Urinary bladder (tissue), 4 donors: ENCODE measurements at places on chromosomes 5 and 9. TPM values are rescaled to one million over a fixed set of nuclear protein-coding genes. Genes with fewer than 3 reads are reported as not detected.

The MEF2C gene
- polyA plus RNA-seq = 25.2 TPM

The N4BP3 gene
- polyA plus RNA-seq = 2.4 TPM

The RMRP gene
- not detected for polyA plus RNA-seq

The SLC9A3 gene
- 2.8 TPM for polyA plus RNA-seq

The SOX30 gene
- 0.33 TPM for polyA plus RNA-seq

The DAB2IP gene
- polyA plus RNA-seq = 42.3 TPM

The FOXD4L6 gene
- polyA plus RNA-seq = not detected

The RIGI gene
- polyA plus RNA-seq = 5.4 TPM

The KYAT1 gene
- 7.8 TPM for polyA plus RNA-seq

The LRRC14B gene
- not detected for polyA plus RNA-seq

The PRLR gene
- polyA plus RNA-seq = 0.98 TPM

The MYMK gene
- not detected for polyA plus RNA-seq

The ZNF462 gene
- 4.4 TPM for polyA plus RNA-seq

The EQTN gene
- polyA plus RNA-seq = 0.13 TPM

The CFAP90 gene
- 0.37 TPM for polyA plus RNA-seq

The TOR1B gene
- 26.4 TPM for polyA plus RNA-seq

The CNTLN gene
- polyA plus RNA-seq = 6.7 TPM

The CDKN2B gene
- 4.2 TPM for polyA plus RNA-seq

The PGM5 gene
- polyA plus RNA-seq = 491 TPM

The PCA3 gene
- polyA plus RNA-seq = 6.1 TPM

- DNase-seq = no peak
Observed at GRCh38 chr9:89961616-89962341, 357.0 kb downstream of the GADD45G start.

GRCh38 chr5:15711892-15712291 lies 211.9 kb downstream of the FBXL7 start:
- no peak for DNase-seq

DNA sequence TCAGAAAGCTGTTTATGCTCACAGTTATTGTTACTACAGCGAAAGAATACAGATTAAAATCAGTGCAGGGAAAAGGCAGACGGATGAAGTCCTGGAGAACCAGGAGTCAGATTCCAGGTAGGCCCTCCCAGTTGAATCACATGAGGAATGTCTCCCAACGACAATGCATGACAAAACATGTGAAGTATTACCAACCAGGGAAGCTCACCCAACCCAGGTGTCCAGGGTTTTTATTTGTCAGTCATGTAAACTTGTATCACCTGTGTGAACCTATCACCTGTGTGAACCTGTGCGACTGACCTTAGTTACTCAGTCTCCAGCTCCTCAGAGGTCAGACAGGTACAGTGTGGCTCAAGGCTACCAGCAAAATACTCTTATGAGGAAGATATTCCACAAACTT lies 63.9 kb downstream of the KIAA1958 start:
- no peak for DNase-seq

GRCh38 chr5:152262667-152263066 lies 142.4 kb downstream of the NMUR2 start:
- DNase-seq = no peak

- peak; percentile 37 for DNase-seq
Observed at GRCh38 chr5:36660397-36661049, 54.1 kb downstream of the SLC1A3 start.

GRCh38 chr5:121086671-121087070 lies 622.6 kb downstream of the PRR16 start:
- no peak for DNase-seq

DNA sequence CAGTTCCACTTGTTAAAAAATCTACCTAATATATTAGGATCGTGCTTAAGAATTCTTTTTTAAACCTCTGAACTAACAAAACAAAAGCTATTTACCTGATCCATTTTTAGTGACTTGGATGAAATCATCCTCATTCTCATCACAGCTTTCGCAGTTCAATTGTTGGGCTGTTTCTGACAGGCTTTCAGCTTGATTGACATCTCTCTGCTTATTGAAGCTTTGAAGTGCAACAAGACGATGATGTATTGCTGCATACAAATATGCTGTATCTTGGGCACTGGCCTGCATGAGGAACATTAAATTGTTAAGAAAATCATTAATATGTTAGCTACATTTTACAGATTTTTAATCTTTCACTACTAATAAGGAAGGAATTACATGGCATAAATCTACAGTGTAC lies 9.5 kb upstream of the NADK2 start:
- no peak for DNase-seq

DNA sequence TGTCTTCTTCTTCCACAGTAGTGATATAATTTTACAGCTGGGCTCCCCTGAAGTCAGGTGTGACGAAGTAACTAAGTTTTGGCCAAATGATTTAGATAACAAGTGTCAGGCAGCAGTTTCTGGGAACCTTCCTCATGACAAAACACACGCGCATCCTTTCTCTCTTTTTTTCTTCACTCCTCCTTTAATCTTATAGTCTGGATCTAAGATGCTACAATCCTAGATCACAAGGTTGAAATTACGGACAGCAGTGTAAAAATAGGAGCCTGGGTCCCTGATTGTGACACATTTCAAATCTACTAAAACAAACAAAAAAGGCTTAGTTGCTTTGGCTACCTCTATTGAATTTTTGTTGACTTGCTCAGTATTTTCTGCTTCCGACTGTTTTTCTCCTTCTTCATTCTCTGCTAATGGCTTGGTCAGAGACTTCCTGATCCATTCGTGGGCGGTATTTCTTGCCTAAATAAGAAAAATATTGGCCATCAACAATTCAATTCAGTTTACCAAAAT lies 36.1 kb downstream of the FAM114A2 start:
- no peak for DNase-seq

DNA sequence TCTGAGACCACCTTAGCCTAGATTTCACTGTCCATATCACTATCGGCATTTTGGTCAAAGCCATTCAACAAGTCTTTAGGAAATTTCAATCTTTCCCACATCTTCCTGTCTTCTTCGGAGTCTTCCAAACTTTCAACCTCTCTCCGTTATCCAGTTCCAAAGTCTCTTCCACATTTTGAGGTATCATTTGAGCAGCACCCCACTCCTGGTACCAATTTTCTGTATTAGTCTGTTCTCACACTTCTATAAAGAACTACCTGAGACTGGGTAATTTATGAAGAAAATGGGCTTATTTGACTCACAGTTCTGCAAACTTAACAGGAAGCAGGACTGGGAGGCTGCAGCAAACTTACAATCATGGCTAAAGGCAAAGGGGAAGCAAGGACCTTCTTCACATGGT lies 215.5 kb downstream of the CYLC2 start:
- no peak for DNase-seq

DNA sequence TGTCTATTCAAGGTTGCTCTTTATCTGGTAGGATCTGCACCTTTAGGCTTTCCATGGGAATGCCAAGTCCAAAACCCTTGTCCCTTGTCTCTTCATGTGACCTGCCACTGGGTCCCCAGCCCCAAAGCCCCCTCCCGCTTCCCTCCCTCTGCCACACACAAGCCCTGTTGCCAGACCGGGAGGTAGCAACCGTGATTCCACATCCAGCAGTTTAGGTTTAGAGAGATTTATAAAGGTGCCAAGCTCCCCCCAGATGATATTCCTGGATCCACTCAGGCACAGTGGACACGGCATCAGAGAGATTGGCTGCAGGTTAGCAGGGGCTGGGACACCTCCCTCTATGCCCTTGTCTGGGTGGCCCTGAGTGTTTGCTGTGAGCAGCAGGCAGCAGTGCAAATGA lies 504.7 kb downstream of the CCDC171 start:
- DNase-seq = no peak

- no peak for DNase-seq
Observed at GRCh38 chr9:100437860-100438805, 11.2 kb downstream of the MSANTD3 start.

- DNase-seq = no peak
Observed at GRCh38 chr5:81750308-81751008, 439 bp downstream of the SSBP2 start.

DNA sequence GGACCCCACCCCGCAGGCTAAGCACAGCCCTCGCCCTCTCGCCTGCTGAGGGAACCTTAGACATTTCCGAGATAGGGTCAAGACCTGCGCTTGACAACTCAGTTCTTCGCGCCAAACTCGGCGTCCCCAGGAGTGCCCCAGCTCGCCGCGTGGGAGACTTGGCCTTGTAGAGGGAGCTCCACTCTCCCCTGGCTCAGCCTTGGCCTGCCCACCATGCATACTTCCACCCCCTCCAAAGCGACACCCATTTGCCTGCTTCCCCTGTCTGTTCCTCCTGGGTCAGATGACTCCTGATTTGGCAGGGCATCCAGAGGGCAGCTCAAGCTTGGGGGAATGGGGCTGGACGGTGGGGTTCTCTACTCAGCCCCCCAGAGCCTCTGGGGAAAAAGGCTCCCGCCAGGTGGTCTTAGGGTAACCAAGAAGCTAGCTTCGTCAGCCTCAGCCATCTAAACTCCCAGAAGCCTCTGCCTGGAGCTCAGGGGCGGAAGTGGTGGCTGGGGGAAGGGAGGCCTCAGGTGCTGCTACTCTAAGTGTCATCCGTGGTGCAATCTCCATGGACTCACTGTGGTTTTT lies 560 bp downstream of the DOCK2 start:
- no peak for DNase-seq

DNA sequence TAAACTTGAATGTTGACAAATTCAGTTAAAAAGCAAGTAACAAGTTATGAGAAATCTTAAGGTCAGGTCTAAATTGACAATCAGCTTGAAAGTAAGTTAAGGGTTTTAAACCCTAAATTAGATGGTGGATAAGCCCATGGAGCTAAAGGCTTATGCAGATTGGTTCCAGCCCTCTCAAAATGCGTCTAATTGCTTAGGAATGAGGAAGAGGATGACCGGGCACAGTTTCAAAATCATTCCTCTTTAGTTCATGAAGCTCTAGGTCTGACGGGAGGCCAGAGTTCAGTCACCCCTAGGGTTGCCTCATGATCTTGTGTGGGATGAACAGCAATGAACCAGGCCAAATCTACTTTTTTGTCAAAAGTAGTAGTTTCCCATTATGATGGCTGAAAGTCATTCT lies 75.4 kb downstream of the SLC38A9 start:
- DNase-seq = no peak

DNA sequence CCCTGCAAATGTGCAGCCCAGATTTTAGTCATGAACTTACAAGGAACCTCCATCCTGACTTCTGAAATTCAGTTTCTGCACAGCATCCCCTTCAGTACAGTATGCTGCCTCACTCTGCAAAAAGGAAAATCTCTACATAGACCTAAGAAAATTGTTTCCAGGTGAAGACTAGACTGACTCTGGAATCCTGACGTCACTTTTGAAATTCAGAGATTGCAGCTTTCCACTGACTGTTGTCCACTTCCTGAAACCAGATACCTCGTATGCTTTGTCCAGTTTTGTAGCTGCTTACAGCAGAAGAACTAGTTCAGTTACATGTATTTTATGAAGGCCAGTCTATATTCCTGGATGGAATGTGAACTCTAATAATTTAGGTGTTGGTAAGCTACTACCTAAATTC lies 629.3 kb upstream of the ST8SIA4 start:
- no peak for DNase-seq

GRCh38 chr5:37640088-37640487 lies 199.8 kb downstream of the GDNF start:
- no peak for DNase-seq

DNA sequence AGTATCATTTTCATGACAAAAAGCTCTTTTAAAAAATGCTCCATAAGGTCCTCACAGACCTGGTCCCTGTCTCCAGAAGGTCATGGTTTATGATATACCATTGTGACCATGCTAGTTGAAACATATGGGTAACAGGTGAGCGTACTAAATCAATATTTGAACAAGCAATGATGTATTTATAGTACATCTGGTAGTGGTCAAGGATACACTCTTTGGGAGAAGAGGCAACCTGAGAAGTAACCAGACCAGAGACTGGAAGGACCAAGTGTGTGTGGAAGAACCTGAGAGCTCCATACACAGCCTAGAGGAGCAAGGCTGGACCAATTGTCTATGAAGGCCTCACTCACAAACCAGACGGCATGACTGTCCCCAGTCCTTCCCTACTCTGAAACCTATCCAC lies 55.1 kb downstream of the LHFPL2 start:
- no peak for DNase-seq

- no peak for DNase-seq
Observed at GRCh38 chr5:134510970-134511795, 14.3 kb upstream of the JADE2 start.

- DNase-seq = no peak
Observed at GRCh38 chr9:7970681-7971330, 171.2 kb upstream of the DMAC1 start.

- DNase-seq = no peak
Observed at GRCh38 chr5:84381502-84382362, 2.9 kb downstream of the EDIL3 start.

GRCh38 chr5:98365126-98365525 lies 408.3 kb upstream of the RGMB start:
- no peak for DNase-seq

DNA sequence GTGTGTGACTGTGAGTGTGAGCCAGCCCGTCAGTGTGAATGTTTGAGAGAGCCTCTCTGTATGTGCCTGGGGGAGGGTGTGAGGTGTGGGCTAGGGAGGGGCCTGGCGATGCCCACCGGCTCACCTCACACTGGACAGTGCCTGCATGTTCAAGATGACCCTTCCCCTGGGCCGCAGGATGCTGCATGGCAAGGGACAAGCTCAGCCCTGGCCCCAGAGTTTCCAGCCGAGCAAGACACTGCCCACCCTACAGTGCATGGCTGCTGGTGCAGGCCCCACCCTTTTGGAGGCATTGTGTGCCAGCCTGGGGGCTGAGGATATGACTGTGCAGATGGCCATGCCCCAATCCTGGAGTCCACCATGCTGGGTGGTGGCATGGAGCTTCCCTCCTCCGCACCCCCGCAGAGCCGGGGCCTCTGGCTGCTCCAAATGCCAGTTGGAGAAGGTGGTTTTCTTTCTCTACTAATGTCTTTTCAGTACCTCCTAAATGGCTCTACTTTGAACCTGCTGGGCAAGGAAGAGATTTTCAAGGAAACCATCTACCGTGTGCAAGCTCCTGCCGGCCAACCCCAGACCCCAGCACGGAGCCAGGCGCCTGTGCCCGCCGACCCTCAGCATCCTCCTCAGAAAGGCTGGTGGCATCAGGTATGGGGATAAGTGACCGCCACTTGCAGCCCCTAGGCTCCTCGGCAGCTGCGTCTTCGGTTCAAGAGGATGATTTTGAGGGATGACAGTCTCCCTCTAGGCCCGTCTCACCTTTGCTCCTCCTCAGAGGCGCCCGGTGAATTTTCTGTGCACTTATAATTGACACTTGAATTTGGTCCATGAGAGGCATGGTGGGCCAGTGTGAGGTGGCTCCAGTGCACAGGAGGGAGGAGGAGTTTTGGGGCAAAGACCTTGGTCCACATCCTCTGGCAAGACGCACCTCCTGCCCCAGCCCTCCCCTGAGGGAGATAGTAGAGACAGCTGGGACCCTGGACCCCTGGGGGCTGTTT lies 27.7 kb downstream of the FGD3 start:
- DNase-seq = no peak

GRCh38 chr5:173719731-173720082 lies 103.3 kb upstream of the BOD1 start:
- no peak for DNase-seq

GRCh38 chr5:53323943-53324642 lies 156.3 kb upstream of the FST start:
- DNase-seq = no peak

GRCh38 chr5:79023348-79023747 lies 38.2 kb upstream of the ARSB start:
- DNase-seq = no peak
